Activated T-cell treated with anti-CD3 and anti-CD28 coated beads, Interleukin-2, amount 50 U/mL, for 1 hour (primary cell): ENCODE measurements at places on chromosomes 6 and 20.

- DNase-seq = no peak
Observed at GRCh38 chr6:35011096-35012041, 122.3 kb downstream of the ANKS1A start.

GRCh38 chr6:15312500-15312899, 66.6 kb downstream of the JARID2 start:
- no peak for DNase-seq

DNA sequence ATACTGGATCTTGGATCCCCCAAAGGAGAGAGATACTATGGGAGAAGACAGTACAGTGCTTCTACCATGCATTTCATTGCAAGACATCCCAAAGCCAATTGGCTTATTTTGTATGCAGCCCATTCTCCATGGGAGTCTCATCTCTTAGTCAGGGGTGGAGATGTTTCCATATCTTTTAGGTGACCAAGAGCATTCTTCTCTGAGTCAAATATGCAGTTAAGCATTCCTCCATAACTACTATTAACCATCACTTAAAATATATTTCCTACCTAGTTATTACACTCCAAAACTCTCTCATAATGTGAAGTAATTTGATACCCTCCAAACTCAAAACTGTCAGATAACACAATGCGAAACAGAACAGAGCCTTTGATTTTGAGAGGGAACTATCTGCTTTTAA, 542.6 kb downstream of the HDGFL1 start:
- DNase-seq = no peak

GRCh38 chr6:119791736-119792135, 442.2 kb upstream of the MAN1A1 start:
- no peak for DNase-seq

- peak; percentile 22 for DNase-seq
Observed at GRCh38 chr6:106974336-106974998, at the start of gene CD24. TSS of gene CD24 (minus strand) at chr6:106974729. CDS start at chr6:106974646, 83 bp downstream.

GRCh38 chr6:72149715-72150114, 263.4 kb downstream of the RIMS1 start:
- no peak for DNase-seq

GRCh38 chr20:59028812-59029211, 3.3 kb downstream of the ATP5F1E start:
- DNase-seq = no peak

- no peak for DNase-seq
Observed at GRCh38 chr20:41408156-41408794, 41.7 kb upstream of the EMILIN3 start.

- DNase-seq = no peak
Observed at GRCh38 chr6:42239333-42239732, 21.7 kb upstream of the MRPS10 start.
